GM13977 (cell line): ENCODE measurements at places on chromosomes 11 and 22.
A peak's percentile ranks its signal among the peaks of the same experiment; 100 is the strongest.

GRCh38 chr11:134282121-134283045 lies 6.2 kb downstream of the GLB1L3 start:
- DNase-seq = no peak

DNA sequence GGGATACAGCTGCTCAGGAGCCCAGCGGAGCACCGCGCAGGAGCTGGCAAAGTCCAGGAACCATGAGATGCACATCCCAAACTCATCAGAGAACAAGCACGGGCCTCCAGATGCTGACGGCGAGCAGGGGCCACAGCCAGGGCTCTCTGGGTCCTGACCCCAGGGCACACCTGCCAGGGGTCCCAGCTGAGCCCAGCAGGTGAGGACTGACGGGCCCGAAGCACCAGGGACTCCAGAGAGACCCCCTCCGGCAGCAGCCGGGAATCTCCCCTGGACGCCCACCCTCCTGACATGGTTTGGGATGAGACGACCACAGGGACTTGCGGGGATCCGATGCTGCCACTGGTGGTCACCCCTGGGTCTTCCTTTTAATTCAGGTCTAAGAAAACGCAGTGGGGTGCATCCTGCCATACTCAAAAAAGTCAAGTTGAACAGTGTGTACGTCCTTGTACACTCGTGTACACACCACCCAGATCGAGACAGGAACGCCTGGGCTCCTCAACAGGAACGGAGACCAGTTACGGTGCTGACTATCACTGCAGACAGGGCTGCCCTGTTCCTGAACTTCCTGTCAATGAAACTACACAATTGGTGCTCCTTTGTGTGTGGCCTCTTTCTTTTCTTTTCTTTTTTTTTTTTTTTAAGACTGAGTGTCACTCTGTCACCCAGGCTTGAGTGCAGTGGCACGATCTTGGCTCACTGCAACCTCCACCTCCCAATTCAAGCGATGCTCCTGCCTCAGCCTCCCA lies 21.9 kb downstream of the TTLL8 start:
- DNase-seq = no peak

- DNase-seq = no peak
Observed at GRCh38 chr22:45631140-45631840, 40.3 kb upstream of the ATXN10 start.

- DNase-seq = no peak
Observed at GRCh38 chr11:92413757-92414513, 189.3 kb downstream of the FAT3 start.

DNA sequence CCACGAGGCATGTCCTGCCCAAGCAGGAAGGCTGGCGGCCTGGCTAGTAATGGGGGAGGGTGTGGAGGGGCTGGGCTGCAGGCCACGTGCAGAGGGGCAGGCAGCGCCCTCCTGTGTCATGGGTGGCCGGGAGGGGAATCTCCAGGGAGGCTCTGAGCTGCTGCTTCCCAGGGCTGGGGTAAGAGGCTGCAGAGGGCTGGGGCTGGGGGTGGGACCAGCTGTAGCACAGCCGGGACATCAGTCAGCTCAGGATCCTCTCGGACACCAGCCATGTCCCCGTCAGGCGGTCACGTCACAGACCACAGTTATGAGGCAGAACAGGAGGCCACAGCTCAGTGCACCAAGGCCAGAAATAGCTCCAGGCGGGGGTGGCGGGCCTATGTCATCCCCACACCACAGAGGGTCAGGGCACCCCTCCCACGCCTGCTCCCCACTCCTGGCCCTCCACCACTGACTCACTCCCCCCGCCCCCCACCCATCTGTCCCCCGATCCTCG lies 21.1 kb downstream of the RTN4R start:
- DNase-seq = peak; percentile 89

GRCh38 chr11:28243061-28243460 lies 134.9 kb downstream of the METTL15 start:
- no peak for DNase-seq

- DNase-seq = no peak
Observed at GRCh38 chr11:129287920-129288319, 87.7 kb upstream of the BARX2 start.
